ENCODE measurements at places on chromosomes 3 and 15. TPM values are rescaled to one million over a fixed set of nuclear protein-coding genes. Genes with fewer than 3 reads are reported as not detected.

The MRAS gene
- total RNA-seq = 68.9 TPM

The MLF1 gene
- 6.5 TPM for total RNA-seq

The DVL3 gene
- 39.0 TPM for total RNA-seq

The AMT gene
- 1.4 TPM for total RNA-seq

The GP5 gene
- under 0.01 TPM for total RNA-seq

The CP gene
- total RNA-seq = 0.46 TPM

The HGD gene
- under 0.01 TPM for total RNA-seq

The RETNLB gene
- not detected for total RNA-seq
